ENCODE measurements at places on chromosomes 7 and 10. TPM values are rescaled to one million over a fixed set of nuclear protein-coding genes. Genes with fewer than 3 reads are reported as not detected.

Gene CACNB2
- not detected for total RNA-seq

Gene EN2
- total RNA-seq, result not detected

Gene NPTX2
- 0.53 TPM for total RNA-seq

Gene EPHB4
- 148 TPM for total RNA-seq

Gene ASB10
- not detected for total RNA-seq

Gene SPOCK2
- total RNA-seq, result 0.67 TPM

Gene GIGYF1
- total RNA-seq, result 46.3 TPM

Gene OR6V1
- total RNA-seq, result not detected
